ENCODE measurements at places on chromosomes 4 and X.

DNA sequence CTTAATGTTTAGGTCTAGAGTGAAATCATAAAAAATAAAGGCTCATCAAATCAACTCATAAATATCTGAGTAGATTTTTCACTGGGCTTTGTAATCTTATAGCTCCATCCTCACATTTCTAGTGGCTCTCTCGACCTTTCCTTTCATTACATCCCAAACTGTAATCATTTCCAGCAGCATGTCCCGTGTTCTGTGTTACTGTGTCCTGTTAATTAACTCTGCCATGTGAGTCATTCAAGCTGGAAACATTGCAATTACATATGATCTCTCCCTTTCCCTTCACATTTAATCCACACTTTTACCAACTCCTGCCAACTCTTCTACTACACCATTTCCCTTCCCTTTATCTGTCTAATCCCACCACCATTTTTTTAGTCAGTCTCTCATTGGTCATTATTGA is 75.5 kb downstream of the UGT8 start:
- DNase-seq: no peak

DNA sequence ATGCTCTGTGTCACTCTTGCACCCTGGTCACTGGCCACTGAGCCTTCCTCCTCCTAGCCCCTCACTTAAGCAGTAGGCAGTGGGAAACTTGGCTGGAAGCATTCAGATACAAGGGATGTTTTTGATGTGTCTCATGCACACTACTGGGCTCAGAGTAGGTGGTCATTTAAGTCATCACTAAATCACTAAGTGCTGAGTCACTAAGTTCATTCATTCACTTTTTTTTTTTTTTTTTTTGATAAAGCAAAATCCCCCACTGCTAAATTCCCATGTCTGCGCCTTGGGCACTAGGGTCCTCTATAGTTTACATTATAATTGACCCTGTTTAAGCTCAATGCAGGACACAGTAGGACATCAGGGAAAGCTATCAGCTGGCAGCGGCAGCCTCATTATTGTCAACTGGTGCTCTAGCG is 182.4 kb upstream of the MBNL3 start:
- DNase-seq: no peak

DNA sequence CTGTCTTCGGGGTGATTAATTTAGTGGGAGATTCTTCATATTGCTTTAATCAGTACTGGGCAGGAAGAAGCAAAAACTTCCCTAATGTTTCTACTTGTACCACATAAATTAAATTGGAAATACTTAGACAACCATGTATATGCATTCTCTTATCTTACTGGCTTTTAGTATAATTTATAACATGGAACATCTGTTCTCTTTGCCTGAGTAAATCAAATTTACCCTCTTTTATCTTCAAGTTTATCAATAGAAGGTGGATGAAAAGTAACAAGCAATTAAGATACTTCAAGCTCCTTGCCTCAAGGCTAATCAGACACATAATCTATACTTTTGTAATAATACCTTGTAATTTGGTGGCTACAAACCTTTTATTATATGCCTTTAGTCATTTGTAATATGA is 274.4 kb upstream of the ARX start:
- DNase-seq: no peak

- no peak for DNase-seq
Observed at GRCh38 chrX:56068274-56068758, 163.8 kb upstream of the KLF8 start.

GRCh38 chr4:71765350-71765749 is 18.5 kb downstream of the GC start:
- DNase-seq: no peak

- DNase-seq: no peak
Observed at GRCh38 chrX:131262738-131263679, 26.1 kb downstream of the IGSF1 start.

DNA sequence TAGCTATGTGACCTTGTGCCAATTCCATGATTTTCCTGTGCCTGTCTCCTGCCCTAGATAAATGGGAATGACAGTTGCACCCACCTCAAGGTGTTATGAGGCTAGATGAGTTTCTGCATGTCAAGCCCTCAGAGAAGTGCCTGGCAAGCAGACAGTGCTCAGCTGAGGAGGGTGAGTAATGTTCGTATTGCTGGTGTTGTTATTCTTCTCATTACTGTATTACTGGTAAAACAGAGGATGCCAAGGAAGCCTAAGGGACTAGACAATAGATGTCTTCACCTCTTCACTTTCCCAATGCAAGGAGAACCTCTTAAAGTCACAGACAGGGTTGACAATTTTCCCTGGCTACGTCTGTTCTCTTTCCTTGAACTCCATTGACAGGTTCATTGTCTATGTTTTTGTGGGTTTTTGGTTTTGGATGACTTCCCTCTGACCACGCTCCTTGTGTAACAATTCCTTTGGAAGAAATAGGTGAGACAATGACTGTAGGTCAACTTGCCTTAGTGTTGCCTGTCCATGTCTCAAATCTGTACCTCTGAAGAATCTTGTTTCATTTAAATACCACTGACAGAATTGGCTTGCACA is 19.2 kb downstream of the ETDC start:
- DNase-seq: no peak

DNA sequence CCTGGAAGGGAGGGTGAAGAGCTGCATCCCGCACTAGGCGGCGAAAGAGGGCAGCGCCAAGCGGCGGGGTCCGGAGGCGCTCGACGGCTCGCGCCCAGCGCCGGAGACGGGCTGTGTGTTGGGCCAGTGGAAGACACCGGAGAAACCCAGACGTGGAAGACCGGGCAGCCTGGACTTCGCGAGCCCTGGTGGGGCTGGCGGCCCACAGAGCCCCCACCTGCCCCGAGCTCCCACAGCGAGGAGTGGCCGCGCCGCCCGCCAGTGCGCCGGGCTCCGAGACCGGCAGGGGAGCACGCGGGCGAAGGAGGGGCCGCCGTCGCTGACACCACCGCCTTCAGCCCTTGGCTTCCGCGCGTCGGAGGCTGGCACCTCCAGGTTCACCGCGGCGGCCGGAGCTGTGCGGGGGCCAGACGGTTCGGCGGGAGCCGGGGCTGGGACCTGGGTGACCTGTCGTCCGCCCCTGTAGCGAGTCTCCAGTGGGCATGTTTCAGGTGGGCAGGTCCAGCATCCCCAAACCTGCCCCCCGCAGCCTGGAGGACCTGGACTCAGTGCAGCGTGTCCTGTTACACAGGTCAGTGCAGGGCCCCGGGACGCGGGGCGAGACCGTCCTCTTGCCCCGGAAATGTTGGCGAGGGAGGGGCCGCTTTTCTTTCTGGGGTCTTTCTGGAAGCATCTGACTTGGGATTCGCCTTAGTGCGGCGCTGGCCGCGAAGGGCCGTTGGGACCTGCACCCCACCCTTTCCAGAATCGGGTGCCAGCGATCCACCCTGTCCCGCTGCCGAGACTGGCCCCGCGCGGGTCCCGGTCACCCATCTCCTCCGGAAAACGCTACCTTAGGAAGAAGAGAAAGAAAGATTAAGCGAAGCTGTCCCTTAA is 9.6 kb upstream of the INTU start:
- DNase-seq: peak; percentile 35

DNA sequence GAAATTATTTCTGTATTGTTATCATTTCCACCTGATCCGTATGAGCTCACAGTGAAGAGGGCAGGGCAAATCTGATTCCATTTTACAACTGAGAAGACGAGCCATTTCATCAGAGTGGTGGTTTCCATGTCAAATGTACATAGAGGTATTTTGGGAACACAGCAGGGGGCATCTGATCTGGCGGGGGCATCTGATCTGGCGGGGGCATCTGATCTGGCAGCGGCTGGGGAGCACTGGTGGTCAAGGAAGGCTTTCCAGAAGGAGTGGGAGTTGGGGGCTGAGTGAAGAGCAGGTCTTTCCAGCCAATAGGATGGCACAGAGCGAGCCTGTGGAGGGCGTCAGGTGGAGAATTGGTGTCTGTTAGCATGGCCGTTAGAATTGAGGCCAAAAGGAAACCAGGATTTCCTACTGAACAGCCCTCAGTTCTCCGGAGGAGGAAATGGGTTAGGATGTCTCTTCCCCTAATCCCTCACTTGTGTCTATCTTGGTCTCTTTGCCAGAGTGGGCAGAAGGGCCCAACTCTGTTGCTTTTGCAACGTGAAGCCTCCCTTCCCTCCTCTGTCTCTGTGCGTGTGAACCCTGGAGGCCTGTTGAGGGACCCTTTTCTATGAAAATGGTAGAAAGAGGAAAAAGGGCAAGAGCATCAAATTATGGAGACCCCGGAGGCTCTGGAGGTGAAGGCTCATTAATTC is 41.3 kb downstream of the RHOH start:
- DNase-seq: no peak
